EL (cell line): ENCODE measurements at places on chromosomes 5 and 9.

DNA sequence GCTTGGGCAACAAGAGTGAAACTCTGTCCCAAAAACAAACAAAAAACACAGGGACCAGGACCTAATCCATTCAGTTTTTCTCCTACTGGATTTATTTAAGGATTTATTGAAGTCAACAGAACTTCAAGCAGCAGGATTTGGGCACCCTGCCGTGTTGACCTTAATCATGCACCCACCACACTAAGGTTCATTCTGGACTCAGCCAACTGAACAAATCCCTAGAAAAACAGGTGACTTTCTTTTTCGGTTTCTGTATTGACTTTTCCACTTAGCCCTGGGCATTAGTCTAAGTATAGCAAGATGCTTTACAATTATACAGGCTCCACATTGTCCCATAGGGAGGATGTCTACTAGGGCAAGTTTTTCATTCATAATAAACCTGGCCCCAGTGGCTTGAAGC lies 30.0 kb downstream of the ZNF131 start:
- DNase-seq, result no peak

GRCh38 chr9:89679581-89679980 lies 74.8 kb downstream of the GADD45G start:
- no peak for DNase-seq

- no peak for DNase-seq
Measured at GRCh38 chr9:90445391-90445790, 197.2 kb downstream of the DIRAS2 start.

- peak; percentile 17 for DNase-seq
Measured at GRCh38 chr9:125659201-125659840, 47.7 kb downstream of the MAPKAP1 start.

- no peak for DNase-seq
Measured at GRCh38 chr9:35203528-35203927, 41.7 kb downstream of the UNC13B start.

DNA sequence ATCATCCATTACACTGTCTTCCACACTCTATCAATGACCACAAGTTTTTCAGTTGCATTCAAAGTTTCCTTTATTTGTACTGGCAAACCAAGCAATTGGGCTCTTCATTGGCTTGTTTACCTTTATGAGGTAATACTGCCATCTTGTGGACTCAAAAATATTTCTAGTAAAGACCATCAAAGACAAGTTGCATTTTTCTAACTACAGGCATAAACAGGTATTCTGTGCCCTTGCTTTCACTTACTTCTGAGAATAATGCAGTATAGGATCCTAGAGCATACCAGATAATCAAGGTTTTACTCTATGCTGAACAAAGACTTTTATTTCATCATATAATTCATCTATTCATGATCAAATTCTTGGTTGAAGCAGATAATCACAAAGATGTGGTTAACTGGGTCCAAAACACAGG lies 173.7 kb upstream of the POU5F2 start:
- peak; percentile 55 for DNase-seq

DNA sequence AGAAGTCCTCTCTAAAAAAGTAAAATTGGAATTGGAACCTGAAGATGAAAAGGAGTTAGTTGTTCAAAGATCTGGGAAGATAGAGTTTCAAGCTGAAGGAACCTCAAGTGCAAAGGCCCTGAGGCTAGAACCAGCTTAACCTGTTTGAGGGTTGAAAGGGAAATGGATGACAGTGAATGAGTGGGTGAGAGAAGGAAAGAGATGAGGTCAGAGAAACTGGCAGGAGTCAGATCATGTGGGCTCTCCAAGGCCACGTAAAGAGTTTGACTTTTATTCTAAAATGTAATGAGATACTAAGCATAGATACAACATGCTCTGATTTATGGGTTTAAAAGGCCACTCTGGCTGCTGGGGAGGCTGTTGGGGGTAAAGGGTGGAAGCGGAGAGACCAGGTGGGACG lies 2.5 kb upstream of the RAD23B start:
- peak; percentile 72 for DNase-seq

- no peak for DNase-seq
Measured at GRCh38 chr5:150368526-150368925, 11.0 kb downstream of the TCOF1 start.

GRCh38 chr5:159878988-159879471 lies 37.3 kb upstream of the ADRA1B start:
- DNase-seq, result peak; percentile 84

- DNase-seq, result peak; percentile 9
Measured at GRCh38 chr9:6184749-6185645, 30.6 kb upstream of the IL33 start.

GRCh38 chr5:113293975-113294310 lies 140.8 kb downstream of the TSSK1B start:
- peak; percentile 26 for DNase-seq

GRCh38 chr9:16625811-16626210 lies 244.7 kb downstream of the BNC2 start:
- DNase-seq, result peak; percentile 75

- peak; percentile 17 for DNase-seq
Measured at GRCh38 chr9:104923289-104923688, 4.7 kb downstream of the ABCA1 start.

- DNase-seq, result no peak
Measured at GRCh38 chr5:18141222-18141621, 507.0 kb downstream of the TAF11L14 start.

DNA sequence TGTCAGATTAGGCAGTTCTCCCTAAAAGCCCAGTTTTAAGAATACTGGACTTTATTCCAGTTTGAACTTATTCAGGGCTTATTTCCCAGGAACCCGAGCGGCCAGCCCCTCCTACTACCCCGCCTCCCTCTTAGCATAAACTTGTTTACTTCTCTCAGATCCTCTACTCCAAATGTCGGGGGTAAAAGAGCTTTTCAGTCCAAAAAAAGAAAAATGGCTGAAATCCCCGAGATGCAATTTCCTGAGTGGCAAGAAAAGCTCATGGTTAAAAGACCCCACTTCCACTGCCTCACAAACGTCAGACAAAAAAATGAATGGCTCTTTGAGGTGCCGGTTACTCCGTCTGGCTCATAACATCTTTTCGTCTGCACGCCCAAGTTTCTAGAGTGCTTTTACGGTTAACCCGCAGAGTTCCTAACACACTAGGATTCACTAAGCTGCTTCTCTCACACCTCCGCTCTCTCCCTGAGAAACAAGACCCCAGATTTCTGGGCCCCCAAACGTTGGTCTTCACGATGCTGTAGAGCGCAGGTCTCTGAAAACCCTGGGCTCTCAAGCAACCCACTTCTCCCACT lies 402 bp downstream of the BRD8 start:
- peak; percentile 37 for DNase-seq

- peak; percentile 22 for DNase-seq
Measured at GRCh38 chr5:55509796-55510522, 24.8 kb downstream of the PLPP1 start.

GRCh38 chr5:40572937-40573336 lies 106.8 kb upstream of the PTGER4 start:
- no peak for DNase-seq

DNA sequence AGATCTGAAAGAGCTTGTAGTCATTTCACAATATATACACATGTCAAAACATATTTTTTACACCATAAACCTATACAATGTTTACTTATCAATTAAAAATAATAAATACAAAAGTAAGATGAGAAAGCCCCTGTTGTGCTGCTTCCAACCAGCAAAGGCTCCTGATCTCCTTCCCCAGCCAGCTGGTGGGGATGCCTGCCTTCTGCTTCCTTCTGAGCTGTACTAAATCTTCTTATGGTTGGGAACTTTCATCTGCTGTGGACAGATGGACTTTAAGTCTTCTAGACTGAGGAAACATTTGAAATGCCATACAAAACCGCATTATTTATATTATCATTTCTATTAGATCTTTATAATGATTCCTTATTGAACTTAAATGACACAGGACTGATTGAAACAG lies 745.3 kb upstream of the CHD1 start:
- no peak for DNase-seq

GRCh38 chr5:19256036-19256435 lies 732.0 kb downstream of the CDH18 start:
- no peak for DNase-seq

DNA sequence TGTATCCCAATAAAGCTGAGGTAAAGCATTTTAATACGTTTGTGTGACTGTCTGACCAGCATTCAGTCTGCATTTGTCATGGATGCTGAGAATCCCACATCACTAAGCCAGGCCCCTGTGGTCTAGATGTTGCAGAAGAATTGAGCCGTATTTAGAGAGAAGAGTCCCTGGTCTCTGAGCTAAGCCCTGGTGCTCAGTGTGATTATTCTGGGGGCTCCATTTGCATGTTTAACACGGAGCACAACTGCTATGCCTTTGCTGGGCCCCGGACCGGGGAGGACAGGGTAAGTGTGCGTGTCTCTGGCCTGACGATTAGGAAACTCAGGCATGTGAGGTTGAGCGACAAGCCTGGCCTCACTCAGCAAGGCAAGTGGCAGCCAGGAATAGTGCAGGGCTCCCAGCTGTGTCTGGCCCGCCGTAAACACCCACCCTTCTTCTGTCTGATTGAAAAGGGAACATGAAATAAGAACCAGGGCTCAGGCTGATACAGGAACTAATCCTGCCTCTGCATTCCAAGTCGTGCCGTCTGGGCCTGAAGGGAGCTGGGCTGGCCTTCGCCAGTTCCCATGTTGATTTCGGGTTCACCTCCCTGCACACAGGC lies 22.3 kb downstream of the FAM78A start:
- DNase-seq, result no peak
